NCI-H82 (cell line): ENCODE measurements at places on chromosomes 5 and 9.

DNA sequence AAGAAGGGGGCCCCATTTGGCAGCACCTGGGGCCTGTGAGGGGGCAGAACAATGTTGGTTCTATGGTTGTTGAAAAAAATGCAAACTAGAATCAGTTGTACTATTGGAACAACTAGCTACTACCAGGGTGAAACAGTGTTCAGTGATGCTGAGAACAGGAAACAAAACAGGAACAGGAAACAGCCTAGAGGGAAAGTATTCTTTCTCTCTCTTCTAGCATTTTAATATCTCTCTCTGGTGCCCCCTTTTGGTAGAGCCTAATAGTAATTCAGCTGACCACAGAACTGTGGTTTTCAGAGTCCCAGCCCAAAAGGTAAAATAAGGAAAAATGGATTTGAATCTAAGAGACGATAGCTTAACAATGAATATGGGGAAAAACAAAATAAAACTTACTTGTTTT lies 138.0 kb upstream of the KCNN2 start:
- DNase-seq, result peak; percentile 39

DNA sequence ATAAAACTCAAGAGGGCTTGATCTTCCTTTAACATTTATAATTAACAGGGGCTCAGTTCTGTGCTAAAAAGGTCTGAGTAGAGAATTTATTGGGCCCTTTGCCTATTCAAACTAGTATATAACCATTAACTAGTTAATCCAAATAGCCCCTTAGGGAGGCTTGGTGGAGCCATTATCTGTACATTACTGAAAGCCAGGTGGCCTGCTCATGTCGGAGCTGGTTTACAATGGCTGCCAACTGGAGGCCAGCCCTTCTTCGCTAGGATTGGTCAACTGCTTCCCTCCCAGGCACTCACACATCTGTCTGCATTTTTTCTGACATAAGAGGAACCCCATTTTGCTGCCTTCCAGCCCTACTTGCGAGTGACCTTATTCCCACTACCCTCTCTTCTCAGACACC lies 30.4 kb upstream of the NDFIP1 start:
- DNase-seq, result peak; percentile 72

DNA sequence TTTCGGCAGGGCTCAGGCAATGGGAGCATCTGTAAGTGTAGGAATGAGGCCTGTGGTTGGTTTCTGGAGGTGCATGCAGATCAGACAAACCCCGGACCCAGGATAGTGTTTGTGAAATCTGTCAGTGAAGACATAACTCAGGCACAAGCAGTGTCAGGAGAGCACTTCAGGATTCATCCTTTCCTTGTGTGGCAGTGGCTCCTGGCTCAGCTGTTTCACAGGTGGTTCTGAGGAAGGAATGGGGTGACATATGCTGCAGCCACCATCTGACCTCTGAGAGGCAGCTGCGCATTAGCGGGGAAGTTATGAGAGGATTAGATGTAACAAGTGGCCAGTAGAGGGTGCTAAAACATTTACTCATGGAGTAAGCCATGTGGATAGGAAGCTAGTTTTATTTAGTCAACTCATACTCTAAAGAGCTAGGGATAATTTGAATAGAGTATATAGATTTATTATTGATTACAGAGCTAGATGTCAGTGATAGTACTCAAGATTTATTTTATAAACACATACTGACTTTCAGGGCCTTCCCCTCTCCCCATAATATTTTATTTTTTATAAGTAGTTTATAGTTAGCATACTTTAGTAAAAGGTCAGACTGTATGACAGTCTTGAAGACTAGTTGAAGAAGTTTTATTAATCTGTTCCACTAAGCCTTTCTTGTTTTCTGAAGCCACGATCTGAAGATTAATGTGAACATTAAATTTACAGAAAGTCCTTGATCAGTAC lies 28.4 kb downstream of the NNT start:
- DNase-seq, result peak; percentile 98

DNA sequence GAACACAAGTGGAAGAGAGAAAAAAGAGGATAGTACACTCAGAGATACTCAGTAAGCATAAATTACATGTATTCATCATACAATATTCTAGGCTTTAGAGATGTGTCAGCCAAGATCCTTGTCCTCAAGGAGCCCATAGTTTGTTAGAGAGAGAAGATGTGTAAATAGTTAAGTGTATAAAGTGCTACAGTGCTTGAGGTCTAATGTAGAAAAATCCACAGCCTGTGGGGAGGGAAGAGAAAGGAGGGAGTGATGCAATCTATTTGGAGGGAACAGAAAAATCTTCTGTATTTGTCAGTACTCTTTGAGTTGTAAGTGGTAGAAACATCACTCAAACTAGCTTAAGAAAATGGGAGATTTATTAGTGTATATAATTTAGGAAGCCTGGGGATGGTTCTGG lies 81.9 kb downstream of the PALM2AKAP2 start:
- DNase-seq, result no peak

- DNase-seq, result no peak
Observed at GRCh38 chr5:80867233-80867632, 92.9 kb upstream of the RASGRF2 start.

DNA sequence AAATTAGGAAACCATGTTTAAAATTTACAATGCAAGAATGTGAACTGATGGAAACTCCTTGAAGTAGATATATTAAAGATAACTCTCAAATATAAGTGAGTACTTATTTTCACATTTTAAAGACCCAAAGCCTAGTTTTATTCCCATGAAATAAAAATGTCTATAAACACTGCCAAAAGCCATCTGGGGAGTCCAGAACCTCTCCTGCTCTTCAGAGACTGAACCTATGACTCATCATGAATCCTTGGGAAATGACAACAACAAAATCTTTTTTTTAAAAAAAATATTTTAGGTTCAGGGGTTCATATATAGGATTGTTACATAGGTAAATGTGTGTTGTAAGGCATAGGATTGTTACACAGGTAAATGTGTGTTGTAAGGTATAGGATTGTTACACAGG lies 33.8 kb upstream of the FYB1 start:
- DNase-seq, result no peak

GRCh38 chr5:176877793-176878331 lies 21.3 kb downstream of the HK3 start:
- DNase-seq, result no peak

DNA sequence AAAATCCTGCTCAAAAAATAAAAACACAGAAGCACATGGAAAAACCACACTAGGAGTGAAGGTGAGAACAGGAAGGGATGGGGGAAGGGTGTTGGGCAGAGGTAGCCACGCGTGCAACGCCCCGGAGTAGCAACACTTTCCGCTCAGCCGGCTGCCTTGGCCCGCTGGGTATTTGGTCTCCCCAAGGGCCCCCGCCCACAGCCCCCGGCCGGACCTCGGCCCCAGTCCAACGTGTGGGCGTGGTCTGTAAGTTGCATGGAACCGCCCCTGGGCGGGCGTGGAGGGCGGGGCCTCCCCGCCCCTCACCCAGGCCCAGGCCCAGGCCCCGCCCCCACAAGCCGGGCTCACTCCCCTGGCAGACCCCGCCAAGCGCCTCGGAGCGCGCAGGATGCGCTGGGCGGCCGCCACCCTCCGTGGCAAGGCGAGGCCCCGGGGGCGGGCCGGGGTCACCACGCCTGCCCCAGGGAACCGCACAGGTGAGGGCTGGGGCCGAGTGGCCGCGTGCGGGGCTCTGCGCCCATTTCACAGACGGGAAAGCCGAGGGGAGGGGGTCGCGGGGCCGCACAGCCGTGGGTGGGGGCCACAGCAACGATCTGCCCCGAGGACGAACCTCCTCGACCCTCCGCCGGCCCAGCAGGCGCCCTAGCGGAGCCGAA lies at the start of gene SUSD3:
Gene SUSD3, plus strand, starts transcription at position 347 of the 656 bp plus-strand sequence. Its CDS starts 42 bp downstream, at position 389.
- peak; percentile 61 for DNase-seq

DNA sequence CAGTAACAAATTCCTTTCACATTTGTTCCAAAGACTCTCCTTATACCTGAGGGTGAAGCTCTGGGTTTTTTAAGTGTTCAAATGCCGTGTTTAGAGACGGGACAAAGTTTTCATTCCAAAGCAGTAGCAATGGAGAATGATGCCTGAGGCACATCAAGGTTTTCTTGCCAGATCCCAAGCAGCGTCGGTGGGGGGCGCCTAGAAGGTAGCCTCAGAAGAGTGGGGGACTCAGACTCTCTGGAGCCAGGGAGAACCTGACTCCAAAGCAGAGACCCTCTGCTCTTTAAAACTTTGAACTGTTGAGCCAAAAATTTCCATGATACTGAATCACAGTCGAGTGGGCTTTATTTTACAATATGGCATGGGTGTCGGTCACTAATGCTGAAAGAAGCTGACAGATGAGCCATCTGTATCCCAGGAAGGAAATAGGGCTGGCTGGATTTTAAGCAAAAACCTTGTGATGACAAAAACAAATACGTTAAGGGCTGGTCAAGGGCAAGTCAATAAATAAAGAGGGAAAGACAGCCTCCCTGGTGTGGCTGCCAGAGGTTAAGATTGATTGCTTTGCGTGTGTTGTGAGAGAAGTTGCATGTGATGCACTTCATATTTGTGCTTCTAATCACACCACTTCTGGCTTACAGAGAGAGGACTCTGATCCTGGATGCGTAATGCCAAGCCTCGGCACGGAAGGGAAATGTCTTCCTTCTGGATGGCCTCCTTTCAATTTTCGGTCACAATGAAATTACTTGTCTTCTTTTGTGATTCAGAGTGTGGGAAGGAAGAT lies 161.1 kb upstream of the EFNA5 start:
- no peak for DNase-seq

GRCh38 chr5:64637837-64638443 lies 52.4 kb upstream of the SHISAL2B start:
- no peak for DNase-seq

DNA sequence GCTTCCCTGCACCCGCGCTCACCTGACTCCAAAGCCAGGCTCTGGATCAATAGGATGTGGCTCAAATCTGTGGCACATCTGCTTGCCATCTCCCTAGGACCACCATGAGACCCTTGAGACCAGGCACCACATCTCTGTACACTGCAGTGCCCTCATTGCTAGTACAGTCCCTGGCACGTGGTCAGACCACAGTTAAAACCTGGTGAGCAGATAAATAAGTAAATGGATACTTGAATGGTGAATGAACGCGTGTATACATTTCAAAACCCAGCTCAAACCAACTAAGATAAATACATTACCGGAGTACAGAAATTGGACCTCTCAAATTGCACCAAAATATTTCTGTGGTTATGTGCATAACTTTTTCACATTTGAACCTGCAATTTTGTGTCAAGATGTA lies 221.2 kb upstream of the IRX4 start:
- DNase-seq, result no peak

GRCh38 chr9:684054-684890 lies 157.2 kb upstream of the DMRT1 start:
- DNase-seq, result peak; percentile 96

DNA sequence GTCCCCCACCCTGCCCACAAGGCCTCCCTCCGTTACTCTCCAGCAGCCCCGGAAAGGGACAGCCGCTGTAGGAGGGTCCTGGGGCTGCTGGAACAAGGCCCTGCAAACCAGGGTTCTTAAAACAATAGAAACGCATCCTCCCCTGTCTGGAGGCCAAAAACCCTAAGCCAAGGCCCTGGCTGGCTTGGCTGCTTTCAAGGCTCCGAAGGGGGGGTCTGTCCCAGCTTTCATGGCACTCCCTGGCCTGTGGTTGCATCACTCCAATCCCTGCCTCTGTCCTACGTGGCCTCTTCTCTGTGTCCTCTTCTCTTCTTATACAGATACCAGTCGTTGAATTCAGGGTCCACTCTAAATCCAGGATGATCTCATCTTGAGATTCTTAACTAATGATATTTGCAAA lies 7.4 kb upstream of the UBAC1 start:
- no peak for DNase-seq

DNA sequence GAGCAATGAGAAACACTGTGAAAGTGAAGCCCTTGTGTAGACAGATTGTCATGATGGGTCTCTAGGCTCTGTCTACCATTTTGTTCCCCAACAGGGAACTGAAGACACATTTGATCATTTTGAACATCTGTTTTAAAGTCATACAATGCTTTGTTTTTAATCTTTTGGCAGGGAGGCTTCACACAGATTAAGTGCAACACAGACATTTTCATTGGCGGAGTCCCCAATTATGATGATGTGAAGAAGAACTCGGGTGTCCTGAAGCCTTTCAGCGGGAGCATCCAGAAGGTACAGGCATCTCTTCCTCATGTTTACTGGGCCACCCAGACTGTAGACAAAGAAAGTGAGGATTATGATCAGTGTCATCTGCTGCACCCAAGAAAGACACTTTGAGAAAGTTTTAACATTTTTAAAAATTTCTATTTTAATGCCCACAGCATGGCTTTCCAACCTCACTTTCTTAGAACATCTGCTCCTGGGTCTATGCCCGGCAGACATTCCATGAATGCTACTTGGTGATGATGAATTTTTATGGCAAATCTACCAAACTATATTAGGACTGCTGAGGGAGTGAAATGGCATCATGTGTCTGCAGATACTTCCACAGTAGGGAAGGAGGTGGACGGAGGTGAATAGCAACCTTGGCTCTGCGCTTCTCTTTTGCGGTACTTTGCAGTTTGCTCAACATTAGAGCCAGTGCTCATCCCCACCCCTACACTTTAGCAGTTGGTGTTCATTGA lies 121.3 kb downstream of the LIFR start:
- no peak for DNase-seq

- DNase-seq, result no peak
Observed at GRCh38 chr5:104932431-104932830, 1369.8 kb upstream of the NUDT12 start.

GRCh38 chr9:127627494-127627855 lies 15.4 kb downstream of the STXBP1 start:
- no peak for DNase-seq

DNA sequence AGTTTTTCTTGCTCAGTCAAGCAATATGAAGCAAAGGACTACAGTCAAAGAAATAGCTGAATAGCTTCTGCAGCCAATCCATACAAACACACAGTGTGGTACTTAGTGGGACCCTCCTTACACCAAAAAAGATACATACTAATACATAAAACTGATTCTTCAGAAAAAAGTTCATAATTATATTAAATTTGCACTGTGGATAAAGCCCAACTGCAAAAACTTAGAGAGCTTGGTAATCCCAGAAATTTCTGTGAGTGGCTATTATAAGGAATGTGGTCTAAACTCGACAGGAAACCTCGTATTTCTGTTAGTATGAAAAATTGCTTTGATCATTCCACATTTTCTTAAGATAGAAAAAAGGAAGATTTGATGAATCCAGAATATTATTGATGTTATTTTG lies 245.4 kb downstream of the FBXL17 start:
- DNase-seq, result no peak

DNA sequence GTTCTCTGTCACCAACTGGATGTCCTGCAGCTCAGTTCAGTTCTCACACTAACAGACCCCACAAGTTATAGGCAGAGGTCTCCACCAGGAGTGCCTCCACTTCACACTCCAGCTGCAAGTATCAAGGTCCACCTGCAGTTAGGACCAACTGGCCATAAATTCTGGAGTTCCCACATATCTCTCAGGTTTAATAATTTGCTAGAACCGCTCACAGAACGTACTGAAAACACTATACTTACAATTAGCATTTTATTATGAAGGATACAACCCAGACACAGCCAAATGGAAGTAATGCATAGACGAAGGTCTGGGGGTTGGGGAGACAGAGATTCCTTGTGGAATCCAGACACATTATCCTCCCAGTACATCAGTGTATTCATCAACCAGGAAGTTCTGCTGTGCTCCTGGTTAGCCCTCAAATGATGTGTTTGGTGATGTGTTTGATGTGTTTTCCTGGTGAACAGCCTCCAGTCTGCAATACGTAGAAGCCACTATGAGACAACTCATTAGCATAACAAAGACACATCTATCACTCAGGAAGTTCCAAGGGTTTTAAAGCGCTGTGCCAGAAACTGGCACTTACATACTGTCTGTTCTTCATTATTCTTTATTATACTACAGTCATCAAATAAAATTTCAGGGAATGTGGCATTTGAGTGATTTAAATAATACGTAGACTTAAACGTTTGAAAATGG lies 25.4 kb downstream of the OGN start:
- DNase-seq, result no peak
